ENCODE measurements at places on chromosomes 13 and 19.

GRCh38 chr13:50936679-50937078 is 27.1 kb downstream of the RNASEH2B start:
- DNase-seq: no peak

DNA sequence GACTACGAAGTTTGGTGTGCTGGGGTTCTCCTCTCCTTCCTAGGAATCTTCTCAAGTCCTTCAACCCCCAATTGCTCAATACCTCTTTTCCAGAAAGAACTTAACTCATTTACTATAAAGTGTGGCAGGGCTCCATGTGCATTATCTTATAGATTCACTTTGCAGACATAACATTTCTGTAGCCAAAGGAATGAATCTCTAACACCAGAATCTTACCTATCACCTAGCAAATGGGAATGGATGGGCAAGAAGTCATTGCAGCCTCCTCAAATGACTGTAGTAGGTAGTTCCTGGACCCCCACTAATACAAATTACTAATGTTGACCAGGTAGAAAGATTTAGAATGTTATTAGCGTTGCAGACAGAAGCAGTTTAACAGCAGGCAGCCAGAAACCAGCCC is 5.7 kb upstream of the CACNA1A start:
- DNase-seq: no peak

- DNase-seq: no peak
Observed at GRCh38 chr13:89783221-89783755, 1564.2 kb upstream of the MIR17HG start.

DNA sequence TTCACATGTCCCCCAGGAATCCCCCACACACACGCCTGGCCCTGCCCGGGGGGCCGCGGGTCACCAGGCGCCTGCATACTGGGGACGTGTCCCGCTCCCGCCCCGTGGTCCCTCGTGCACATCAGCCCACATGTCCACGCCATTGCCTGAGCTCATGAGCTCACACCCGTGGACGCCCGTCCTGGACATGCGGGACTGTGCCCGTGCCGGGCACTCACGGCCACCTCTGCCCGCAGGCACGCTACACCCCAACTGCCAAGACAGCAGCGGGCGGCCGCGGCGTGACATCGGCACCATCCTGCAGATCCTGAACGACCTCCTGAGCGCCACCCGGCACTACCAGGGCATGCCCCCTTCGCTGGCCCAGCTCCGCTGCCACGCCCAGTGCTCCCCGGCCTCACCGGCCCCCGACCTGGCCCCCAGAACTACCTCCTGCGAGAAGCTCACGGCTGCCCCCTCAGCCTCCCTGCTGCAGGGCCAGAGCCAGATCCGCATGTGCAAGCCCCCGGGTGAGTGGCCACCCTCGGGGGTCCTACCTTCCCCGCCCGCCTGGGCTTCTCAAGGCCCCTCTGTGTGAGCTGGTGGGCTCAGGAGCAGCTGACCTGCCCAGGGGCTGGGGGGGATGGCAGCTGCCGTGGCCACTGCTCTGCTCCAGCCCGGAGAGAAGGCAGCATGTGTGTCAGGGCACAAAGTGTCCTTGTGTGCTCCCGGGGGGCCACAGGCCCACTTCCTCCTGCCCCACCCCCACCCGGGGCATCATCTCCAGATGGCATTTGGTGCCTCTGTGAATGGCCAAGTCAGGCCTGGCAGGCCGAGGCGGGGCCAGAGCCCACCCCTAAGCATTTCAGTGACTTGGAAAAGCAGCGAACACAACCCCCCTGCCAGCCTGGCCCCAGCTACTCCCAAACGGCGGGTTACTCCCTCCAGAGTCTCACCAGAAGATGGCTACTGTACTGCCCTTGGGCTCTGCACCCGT is 7.1 kb downstream of the MIDN start:
- DNase-seq: no peak

DNA sequence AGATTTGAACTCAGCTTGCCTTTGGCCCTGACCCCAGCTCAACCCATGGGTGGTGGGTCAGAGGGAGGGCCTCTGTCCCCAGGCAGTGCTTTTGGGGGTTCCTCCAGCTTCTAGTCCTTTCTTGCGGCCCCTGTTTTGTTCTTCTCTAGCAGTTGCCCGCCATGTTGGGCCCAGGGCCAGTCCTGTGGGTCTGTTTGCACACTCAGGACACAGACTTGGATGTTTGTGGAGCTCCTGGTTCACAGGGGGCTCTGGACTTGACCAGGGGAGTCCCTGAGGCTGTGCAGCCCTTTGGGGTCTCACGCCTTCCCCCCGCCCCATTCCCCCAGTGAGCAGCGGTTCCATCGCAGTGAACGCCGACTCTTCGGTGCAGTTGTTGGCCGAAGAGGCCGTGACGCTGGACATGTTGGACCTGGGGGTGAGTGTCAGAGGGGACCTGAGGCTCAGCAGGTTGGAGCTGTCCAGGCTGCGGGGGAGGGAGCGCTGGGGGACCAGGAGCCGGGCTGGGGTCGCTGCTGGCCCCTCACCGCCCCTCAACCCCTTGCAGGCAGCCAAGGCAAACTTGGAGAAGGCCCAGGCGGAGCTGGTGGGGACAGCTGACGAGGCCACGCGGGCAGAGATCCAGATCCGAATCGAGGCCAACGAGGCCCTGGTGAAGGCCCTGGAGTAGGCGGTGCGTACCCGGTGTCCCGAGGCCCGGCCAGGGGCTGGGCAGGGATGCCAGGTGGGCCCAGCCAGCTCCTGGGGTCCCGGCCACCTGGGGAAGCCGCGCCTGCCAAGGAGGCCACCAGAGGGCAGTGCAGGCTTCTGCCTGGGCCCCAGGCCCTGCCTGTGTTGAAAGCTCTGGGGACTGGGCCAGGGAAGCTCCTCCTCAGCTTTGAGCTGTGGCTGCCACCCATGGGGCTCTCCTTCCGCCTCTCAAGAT is 2.5 kb downstream of the ATP5F1D start:
- DNase-seq: peak; percentile 35

GRCh38 chr13:50654331-50654730 is 189.2 kb downstream of the DLEU7 start:
- no peak for DNase-seq

DNA sequence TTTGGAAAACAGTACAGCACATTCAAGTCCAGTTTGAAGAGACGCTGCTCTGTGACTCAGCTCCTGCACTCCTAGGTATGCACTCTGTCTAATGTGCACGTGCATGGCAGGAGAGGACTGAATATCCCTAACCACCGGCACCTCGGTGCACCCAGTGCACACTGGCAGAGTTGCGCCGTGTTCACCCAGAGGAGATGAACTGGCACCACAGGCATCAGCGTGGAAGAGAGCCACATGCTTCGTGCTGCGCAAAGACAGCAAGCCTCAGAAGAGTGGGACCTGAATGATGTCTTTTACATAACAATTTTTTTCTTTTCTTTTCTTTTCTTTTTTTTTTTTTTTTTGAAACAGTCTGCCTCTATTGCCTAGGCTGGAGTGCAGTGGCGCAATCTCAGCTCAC is 122.3 kb downstream of the DPF1 start:
- DNase-seq: no peak

DNA sequence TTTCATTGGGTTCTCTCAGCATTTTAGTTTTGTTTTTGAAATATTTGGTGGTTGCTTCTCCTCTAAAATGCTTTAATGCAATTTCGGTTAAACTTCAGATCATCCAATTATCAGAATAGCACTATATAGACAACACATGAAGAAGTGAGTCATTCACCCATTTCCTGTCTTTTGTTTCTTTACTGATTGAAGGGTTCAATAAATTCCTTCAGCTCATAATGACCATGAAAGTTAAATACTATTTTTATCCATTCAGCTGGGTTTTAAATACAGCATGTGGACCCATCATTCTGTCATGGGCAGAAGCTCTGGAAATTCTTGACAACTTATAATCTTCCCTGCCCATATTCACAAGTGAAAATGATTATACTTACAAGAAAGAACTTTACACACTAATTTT is 187.2 kb downstream of the ITGBL1 start:
- no peak for DNase-seq

DNA sequence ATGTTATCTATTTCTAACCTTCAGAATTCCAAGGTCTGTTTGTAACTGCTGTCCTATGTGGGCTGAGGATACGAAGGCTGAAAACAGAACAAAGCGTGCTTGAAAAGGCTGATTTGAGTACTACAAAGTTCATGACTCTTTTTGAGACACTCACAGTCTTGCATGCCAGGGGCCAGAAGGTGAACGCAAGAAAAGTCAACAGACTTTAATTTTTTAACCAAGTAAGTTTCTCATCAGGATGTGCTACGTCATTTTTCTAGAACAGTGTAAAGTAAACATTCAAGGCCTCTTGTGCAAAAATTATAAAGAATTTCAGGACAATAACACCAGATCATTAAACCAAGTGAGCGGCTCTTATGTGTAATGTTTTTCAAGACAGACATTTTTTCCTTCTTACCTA is 163.5 kb downstream of the COG6 start:
- no peak for DNase-seq

- no peak for DNase-seq
Observed at GRCh38 chr13:71867131-71867814, at the start of gene DACH1. DACH1 (minus strand) TSS chr13:71867204.

DNA sequence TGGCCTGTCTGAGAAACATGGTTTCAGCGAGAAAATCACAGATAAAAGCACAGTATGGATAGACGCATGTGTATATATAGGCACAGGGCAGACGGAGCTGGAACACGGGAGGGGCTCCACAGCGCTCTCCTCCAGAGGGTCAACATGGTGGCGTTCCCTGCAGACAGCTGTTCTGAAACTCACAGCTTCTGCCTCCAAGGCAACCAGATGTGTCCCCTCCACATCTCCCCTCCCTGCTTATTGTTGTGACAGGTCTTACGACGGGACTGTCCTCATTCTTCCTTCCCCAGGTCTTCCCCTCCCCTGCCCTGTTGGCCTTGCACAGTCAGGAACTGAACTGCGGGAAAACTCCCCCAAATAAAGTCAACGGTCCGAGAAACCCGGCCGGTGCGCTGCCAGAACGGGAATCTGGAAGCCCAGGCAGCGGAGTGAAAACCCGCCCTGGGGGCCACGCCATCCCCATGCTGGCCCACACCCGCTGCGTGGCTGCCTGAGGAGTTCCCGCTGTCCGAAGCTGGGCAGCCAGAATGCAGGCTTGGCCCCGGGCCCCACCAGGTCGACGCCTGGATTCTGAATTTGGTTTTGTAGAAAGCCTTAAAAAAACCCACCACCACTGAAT is 2.6 kb upstream of the TIMM13 start:
- DNase-seq: no peak

GRCh38 chr19:15911599-15912235 is 13.8 kb upstream of the CYP4F2 start:
- DNase-seq: no peak

DNA sequence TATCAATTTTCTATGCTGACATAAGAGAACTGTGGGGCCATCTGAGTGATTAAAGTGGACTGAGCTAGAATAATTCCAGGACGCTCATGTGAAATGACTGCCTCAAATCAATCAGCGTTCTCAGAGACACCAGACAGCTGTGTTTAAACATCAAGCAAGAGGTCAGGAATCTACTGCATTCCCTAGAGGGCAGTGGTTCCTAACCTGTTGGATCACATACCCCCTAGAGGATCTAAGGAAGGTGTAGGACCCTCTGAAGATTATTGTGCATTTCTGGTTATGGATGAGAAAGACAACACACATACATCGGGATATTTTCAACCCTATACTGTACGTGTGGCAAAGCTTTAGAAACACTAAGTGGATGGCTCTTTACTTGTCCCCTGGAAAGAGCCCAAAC is 51.8 kb upstream of the FREM2 start:
- no peak for DNase-seq

DNA sequence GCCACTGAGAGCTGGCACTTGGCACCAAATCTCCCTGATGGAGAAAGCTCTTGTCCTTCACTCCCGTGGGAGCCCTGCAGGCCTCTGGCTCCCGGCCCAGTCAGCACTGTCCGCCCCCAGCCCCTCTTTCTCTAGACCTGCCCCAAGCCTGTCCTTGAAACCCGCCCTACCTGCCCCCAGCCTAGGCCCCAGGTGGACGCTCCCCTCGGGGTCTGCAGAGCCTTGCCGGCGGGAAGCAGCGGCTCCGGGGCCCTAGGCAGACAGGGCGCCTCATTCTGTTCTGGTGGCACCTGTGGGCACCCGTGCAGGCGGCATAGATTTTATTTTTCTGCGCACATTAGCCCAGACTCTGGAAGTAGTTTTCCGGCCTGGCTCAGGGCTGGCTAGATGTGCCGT is 17.6 kb downstream of the IL17D start:
- DNase-seq: no peak

GRCh38 chr19:21789466-21790085 is 22.2 kb upstream of the ZNF100 start:
- DNase-seq: no peak

- no peak for DNase-seq
Observed at GRCh38 chr13:28555096-28555495, 60.2 kb upstream of the FLT1 start.

DNA sequence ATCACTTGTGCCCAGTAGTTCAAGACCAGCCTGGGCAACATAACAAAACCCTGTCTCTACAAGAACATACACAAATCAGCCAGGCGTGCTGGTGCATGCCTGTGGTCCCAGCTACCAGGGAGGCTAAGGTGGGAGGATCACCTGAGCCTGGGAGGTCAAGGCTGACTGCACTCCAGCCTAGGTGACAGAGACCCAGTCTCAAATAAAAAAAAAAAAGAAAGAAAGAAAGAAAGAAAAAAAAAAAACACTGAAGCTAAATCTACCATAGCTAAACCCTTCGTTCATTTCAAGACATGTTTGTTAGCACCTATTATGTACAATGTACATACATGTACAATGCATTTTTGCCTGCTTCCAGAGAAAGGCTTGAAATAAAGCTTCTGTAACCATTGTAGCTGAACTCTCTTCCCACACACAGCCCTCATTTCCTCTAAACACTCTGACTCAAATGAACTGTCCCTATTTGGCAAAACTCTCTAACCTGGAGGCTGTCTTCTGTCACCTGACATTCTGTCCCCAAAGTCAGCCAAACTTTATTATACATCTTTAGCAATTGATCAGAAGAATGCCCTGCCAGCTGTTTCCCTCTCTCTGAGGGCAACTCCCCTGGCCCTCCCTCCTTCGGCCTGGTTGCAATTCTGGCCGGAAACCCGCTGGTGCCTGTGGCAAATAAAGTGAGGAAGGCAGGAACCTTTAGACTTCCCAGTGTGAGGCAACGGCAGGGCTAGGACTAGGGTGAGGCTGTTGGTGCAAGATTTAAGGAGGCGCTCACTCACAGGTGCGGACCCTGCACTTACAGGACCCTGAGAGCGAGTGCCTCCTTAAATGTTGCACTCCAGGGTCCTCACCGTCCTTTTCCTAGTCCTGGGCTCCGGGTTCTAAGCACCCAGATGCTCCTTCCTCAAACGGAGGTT is 1.8 kb downstream of the ETHE1 start:
- no peak for DNase-seq

DNA sequence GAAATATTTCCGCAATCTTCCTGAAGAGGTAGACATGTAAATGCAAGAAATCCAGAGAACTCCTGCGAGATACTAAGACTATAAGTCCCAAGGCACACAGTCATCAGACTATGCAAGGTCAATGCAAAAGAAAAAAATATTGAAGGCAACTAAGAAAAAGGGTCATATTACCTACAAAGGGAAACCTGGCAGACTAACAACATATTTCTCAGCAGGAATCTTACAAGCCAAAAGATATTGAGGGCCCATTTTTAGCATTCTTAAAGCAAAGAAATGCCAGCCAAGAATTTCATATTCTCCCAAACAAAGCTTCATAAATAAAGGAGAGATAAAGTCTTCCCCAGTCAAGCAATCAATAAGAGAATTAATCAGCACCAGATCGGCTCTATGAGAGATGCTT is 298.5 kb upstream of the ATXN8OS start:
- no peak for DNase-seq

Measured in NCI-H187 (cell line).